ENCODE measurements at places on chromosomes 13 and 19. TPM values are rescaled to one million over a fixed set of nuclear protein-coding genes. Genes with fewer than 3 reads are reported as not detected.
A peak's percentile ranks its signal among the peaks of the same experiment; 100 is the strongest.

DNA sequence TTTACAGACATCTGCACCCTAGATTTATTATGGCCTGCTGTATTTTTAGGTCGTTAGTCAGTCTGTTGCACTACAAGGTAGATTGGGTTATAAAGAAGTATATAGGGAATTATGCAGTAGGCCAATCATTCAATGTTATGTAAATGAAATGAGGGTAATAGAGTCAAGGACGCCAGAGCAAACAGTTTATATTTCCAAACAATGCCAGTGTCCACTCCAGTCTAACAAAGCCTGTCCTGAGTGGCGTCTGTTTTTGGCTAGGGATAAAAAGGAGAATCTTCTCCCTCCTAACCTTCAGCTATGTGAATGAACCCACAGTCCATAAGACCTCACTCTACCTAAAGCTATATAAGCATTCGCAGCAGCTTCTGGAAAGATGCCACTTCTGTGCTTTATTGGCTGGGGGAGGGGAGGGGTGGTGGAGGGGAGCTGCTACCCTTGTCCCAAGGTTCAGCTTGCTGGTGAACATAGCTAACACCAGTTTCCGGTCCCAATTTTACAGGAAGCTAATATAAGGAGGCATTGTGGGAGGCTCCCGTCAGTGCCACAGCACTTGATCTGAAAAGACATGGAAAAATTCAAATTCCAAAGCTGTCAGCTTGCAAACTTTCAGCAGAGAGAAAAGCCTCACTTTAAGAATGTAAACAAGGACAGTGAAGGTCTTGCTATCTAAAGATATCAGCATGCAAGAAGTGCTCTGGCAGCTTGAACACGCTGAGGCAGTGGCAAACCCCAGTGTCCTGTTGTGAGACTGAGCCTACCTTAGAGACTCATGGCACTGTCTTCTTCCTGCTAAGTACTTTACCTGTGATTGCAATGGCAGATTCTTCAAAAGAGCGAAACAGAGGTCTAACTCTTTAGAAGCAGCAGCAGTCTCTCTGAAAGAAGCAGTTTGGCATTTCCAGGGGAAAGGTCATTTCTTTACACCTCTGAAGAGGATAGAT lies 369.9 kb downstream of the PCDH9 start:
- no peak overlapping the region for H3K27ac ChIP-seq
- DNase-seq: peak; percentile 60
- no peaks in the 10 kb centered on the region for H3K27me3 ChIP-seq
- H3K36me3 ChIP-seq: no peaks in the 10 kb centered on the region

GRCh38 chr19:49213791-49214190 lies 56.2 kb downstream of the TRPM4 start:
- no peaks in the 10 kb centered on the region for H3K4me1 ChIP-seq
- H3K27me3 ChIP-seq: no peaks in the 10 kb centered on the region
- H3K27ac ChIP-seq: no peak overlapping the region
- peak; percentile 77 for DNase-seq
- H3K4me3 ChIP-seq: no peak overlapping the region
- H3K36me3 ChIP-seq: peaks cover 21% of the 10 kb centered on the region

- H3K27ac ChIP-seq: no peak overlapping the region
- H3K36me3 ChIP-seq: peaks cover 79% of the 10 kb centered on the region
- H3K4me3 ChIP-seq: peak overlapping the region; percentile 56
- no peaks in the 10 kb centered on the region for H3K27me3 ChIP-seq
- no peak for DNase-seq
Measured at GRCh38 chr19:12628040-12629022, 17.6 kb downstream of the ZNF791 start.

- H3K4me1 ChIP-seq: no peaks in the 10 kb centered on the region
- H3K27me3 ChIP-seq: no peaks in the 10 kb centered on the region
- peaks cover 43% of the 10 kb centered on the region for H3K36me3 ChIP-seq
- H3K27ac ChIP-seq: no peak overlapping the region
Measured at GRCh38 chr19:48975947-48976847, 11.1 kb downstream of the FTL start.

GRCh38 chr13:38483623-38484022 lies 134.0 kb downstream of the UFM1 start:
- H3K4me3 ChIP-seq: no peak overlapping the region
- H3K27me3 ChIP-seq: no peaks in the 10 kb centered on the region
- no peak overlapping the region for H3K27ac ChIP-seq

DNA sequence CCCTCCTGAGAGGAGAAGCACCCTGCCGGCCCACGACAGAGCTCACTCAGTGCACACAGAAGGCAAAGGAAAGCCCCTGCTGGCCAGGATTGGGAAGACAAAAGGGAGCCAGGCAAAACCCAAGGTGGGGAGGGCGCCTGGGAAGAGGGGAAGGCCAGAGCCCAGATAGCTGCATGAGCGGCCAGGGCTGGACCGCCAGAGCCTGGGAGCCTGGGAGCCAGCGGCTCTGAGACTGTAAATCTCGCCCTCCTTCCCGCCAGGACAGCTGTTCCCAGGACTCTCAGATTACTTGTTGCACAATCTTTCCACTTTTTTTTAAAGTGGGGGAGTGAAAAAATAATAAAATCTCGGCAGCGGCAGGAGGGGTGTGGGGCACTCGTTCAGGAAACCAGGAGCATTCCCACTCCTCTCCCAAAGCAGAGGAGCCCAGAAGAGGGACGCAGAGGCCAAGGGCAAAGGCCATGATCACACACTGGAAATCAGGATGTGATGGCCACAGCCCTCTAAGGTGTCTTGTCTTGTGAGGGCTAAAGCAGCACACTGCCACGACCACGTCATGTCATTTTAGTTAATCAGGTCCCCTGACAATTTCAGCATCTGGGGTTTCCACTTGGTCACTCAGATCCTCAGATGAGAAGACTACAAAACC lies 19.6 kb upstream of the EPHX3 start:
- H3K27me3 ChIP-seq: no peaks in the 10 kb centered on the region
- DNase-seq: peak; percentile 93
- H3K4me1 ChIP-seq: no peaks in the 10 kb centered on the region
- peak overlapping the region; percentile 79 for H3K27ac ChIP-seq
- no peak overlapping the region for H3K4me3 ChIP-seq

DNA sequence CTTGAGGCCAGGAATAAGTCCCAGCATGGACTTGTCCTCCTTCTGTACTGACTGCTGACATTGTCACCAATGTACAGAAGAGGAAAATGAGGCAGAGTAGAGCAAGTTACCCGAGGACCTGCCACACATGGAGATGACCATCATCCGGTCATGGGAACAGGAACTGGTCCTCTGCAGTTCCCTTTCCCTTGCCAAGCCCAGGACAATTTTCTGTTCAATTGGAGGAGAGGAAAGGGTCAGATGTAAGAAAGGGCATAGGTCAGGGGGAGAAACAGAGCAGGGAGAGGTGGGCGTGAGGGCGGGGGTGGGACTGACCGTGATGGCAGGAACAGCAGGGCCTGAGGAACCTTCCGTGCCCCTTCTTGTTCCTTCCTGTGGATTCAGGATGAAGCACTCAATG lies 18.6 kb downstream of the PHLDB3 start:
- H3K27ac ChIP-seq: no peak overlapping the region
- no peaks in the 10 kb centered on the region for H3K36me3 ChIP-seq
- H3K27me3 ChIP-seq: no peaks in the 10 kb centered on the region
- no peaks in the 10 kb centered on the region for H3K4me1 ChIP-seq
- no peak for DNase-seq

DNA sequence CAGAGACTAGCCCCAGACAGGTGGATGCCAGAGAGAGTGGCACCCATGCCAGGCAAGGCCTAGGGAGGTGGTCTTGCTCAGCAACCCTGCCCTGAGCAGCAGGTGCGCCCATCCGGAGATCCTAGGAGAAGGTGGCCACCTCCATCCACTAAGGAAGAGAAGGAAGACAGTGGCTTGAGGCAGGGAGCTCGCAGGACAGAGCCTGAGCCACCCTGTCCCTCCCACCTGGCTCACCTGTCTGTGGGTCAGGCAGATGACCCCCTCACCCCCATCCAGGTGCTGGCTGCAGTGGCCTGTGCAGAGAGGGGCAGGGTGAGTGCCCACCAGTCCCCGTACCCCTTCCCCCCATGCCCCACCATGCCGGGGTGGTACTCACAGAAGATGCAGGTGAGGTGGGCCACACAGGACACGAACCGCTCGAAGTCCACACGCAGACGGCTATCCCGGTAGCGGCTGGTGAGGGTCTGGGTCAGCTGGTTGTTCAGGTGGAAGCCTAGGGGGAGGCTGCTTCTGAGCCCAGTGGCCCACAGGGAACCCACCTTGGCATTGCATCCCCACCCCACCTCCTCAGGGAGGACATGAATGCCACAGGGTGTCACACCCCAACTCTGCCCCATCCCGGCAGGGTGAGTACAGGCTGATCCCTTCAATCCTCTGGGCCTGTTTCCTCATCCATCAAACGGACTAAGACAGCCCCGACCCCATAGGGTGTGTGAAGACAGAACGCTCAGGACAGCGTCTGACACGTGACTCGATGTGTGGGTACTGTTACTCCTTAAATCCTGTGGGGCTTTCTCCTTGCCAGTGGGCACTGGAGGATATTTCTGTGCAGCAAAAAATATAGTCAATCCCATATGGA lies 13.3 kb downstream of the CAPN12 start:
- H3K4me3 ChIP-seq: no peak overlapping the region
- no peaks in the 10 kb centered on the region for H3K27me3 ChIP-seq
- peaks cover 43% of the 10 kb centered on the region for H3K36me3 ChIP-seq
- H3K4me1 ChIP-seq: peaks cover 10% of the 10 kb centered on the region

DNA sequence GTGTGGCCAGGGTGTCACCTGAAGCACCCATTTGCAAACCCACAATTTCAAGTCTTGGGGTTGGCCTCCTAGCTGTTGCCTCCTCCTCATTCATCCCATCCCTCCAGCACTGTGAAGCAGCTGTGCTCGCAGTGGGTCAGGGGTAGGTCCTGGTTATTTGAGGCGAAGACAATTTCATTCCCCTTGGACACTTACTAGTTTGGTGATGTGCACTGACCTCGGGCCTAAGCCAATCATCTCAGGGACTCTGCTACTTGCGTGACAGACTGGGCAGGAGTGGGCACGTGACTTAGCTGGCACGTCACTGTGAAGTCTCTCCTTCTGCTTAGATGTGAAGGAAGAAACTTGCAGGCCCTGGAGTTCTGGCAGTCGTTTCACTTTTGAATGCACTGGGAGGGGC lies 3.5 kb upstream of the ATP11A start:
- H3K4me1 ChIP-seq: peaks cover 8% of the 10 kb centered on the region
- no peak overlapping the region for H3K4me3 ChIP-seq
- H3K36me3 ChIP-seq: no peaks in the 10 kb centered on the region
- peak; percentile 34 for DNase-seq
- H3K27me3 ChIP-seq: no peaks in the 10 kb centered on the region

DNA sequence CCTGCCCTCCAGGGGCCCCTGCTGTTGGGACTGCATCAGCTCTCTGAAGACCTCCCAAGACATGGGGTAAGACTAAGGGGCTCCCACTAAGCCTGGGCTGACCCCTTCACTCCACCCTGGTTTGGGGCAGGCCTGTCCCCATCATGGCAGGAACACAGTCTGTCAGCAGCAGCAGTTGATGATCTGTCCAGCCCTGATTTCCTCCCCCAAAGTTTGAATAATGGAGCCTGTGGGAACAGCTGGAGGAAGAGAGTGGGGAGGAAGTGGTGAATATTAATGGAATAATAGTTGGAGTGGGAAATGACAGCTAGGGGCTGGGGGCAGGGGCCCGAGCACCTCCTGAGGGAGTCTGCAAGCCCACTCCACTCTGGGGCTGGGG lies 1.3 kb upstream of the B3GNT8 start:
- peak overlapping the region; percentile 59 for H3K4me3 ChIP-seq
- DNase-seq: no peak
- H3K36me3 ChIP-seq: peaks cover 28% of the 10 kb centered on the region
- H3K4me1 ChIP-seq: peaks cover 4% of the 10 kb centered on the region
- H3K27me3 ChIP-seq: no peaks in the 10 kb centered on the region

GRCh38 chr13:84500016-84500415 lies 617.7 kb upstream of the SLITRK1 start:
- no peak overlapping the region for H3K27ac ChIP-seq
- no peak overlapping the region for H3K4me3 ChIP-seq
- H3K36me3 ChIP-seq: no peaks in the 10 kb centered on the region
- no peaks in the 10 kb centered on the region for H3K4me1 ChIP-seq
- no peaks in the 10 kb centered on the region for H3K27me3 ChIP-seq
- no peak for DNase-seq

GRCh38 chr13:104256701-104257100 lies 1190.5 kb upstream of the SLC10A2 start:
- H3K27ac ChIP-seq: peak overlapping the region; percentile 19
- H3K36me3 ChIP-seq: no peaks in the 10 kb centered on the region
- H3K4me3 ChIP-seq: no peak overlapping the region
- no peaks in the 10 kb centered on the region for H3K4me1 ChIP-seq
- no peak for DNase-seq
- H3K27me3 ChIP-seq: no peaks in the 10 kb centered on the region

HCN2 gene
- total RNA-seq: 0.75 TPM

JSRP1 gene
- total RNA-seq: 0.56 TPM

PTPRH gene
- not detected for total RNA-seq

ZNF582 gene
- 6.4 TPM for total RNA-seq

GARIN5B gene
- total RNA-seq: 0.21 TPM

All from endodermal cell (in vitro differentiated cells).